NCI-H82 (cell line): ENCODE measurements at places on chromosomes 6 and 20.
A peak's percentile ranks its signal among the peaks of the same experiment; 100 is the strongest.

- DNase-seq: no peak
Observed at GRCh38 chr6:167294651-167295494, 3.8 kb downstream of the UNC93A start.

GRCh38 chr20:16293590-16293989 lies 279.7 kb downstream of the KIF16B start:
- no peak for DNase-seq

DNA sequence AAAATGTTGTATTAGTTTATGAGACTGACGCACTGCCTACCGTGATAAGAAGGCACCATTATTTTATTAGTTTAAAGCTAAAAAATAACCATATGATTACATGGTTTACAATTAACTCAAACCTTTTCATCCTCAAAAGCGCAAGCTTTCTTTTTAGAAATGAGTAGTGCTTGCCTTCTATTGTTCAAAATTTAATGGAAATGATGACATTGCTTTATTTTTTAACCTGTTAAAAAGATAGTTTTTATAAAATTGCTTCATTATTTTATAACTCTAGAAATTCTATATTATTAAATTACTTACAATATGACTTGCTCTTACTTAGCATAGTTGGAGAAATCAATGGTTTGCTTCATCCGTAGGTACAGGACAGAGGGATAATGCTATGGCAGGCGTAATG lies 78.7 kb upstream of the HDDC2 start:
- no peak for DNase-seq

- DNase-seq: no peak
Observed at GRCh38 chr6:144266091-144266649, 19.0 kb upstream of the UTRN start.

DNA sequence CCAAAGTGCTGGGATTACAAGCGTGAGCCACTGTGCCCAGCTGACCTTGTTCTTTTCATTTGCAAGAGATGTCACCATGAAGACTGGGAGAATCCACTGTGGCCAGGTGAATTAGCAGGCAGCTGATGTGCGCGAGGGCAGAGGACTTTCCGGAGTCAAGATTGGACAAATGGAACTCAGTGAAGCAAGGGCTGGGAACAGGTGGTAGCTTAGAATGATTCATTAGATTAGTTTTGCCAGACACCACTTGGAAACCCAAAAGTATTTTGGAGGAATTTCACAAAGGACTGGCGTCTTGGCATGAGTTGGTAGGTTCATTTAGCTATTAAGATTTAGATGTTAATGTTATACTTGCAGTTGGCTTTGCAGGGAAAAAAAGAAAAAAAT lies 4.7 kb upstream of the AKAP7 start:
- DNase-seq: no peak

DNA sequence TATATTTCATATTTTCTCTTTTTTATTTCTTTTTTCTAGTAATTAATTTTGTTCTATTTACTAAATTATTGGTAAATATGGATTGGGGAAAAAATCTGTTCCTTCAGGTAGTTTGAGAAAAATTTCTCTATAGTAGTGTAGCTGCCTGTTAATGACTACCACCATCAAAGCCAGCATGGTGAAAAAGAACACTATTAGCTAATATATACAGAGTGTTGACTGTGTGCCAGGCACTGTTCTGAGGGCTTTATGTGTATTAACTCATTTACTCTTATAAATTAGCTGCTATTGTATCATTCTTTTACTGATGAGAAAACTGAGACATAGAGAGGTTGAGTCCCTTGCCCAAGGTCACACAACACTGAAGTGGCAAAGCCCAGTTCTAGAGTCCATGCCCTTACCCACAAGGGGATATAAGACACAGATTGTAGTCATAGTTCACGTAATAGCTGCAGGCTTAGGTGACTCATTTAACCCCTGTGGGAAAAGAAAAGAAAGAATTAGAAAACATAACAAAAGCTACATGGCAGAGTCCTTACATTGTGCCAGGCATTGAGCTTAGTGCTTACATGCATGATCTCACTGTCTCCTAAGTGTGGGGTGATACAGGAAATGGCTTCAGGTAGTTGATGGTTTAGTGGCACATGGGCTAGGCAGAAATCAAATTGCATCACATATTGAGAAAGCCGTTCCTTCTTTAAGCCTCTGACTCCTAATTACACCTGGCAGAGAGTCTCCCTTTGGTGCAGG lies 12.2 kb upstream of the AKIRIN2 start:
- DNase-seq: no peak

GRCh38 chr6:25542984-25543910 lies 108.8 kb upstream of the SCGN start:
- no peak for DNase-seq

GRCh38 chr6:139977887-139978332 lies 603.5 kb upstream of the CITED2 start:
- DNase-seq: peak; percentile 4

GRCh38 chr6:34553750-34554149 lies 2.4 kb downstream of the SPDEF start:
- DNase-seq: no peak

GRCh38 chr6:41555326-41556300 lies 9.4 kb downstream of the FOXP4 start:
- DNase-seq: no peak

DNA sequence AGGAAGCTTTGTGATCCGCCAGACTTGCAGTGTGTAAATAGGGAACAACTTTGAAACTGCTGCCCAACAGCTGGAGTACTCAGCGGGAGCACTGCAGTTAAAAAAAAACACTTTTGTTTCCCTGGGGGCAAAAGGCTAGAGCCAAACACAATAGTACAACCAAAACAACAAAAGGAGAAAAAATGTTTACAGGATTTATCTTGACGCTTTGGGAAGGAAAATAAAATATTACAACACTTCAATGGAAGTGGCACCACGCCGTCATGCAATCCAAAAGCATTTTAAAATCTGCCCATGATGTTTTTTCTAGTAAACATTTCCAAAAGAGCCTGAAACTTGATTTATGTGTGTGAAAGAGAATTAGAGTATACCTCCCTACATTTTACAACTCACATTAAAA lies 26.0 kb downstream of the PTPRK start:
- DNase-seq: no peak

- no peak for DNase-seq
Observed at GRCh38 chr20:49115564-49115963, 69.5 kb downstream of the CSE1L start.

DNA sequence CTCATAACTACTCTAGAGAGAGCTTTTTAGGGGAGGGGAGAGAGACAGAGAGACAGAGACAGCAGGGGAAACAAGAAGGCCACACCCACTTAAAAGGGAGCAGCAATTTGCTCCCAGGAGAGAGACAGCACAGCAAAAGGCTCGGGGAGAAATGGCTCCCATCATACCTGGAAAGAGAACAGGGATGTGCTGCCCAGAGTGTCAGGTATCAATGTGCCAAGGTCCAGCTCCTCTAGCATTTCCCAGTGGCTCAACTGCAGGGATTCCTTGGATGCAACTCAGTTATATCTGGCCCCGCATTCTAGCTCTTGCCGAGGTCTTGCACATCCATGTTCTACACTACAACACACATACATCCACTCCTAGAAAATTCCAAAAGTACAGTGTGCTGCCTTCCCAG lies 304.0 kb upstream of the CDYL start:
- DNase-seq: no peak

DNA sequence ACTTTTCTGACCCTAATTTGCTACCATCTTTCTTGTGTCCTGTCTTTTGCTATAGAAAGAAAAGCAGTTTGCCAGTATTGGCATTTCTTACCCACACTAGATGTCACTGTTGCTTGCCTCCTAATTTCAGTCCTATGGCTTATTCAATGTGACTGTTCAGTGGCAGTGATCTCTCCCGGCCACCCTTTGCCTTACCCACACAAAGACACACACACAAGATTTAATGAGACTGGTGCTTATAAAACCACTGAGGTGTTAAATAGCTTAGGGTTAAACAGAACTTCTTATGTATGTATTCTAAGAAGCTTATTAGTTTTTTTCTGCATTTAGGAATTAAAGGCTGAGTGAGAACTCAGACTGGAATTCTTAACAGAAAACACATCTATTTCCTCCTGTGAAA lies 233.6 kb upstream of the ASCC3 start:
- DNase-seq: peak; percentile 66

DNA sequence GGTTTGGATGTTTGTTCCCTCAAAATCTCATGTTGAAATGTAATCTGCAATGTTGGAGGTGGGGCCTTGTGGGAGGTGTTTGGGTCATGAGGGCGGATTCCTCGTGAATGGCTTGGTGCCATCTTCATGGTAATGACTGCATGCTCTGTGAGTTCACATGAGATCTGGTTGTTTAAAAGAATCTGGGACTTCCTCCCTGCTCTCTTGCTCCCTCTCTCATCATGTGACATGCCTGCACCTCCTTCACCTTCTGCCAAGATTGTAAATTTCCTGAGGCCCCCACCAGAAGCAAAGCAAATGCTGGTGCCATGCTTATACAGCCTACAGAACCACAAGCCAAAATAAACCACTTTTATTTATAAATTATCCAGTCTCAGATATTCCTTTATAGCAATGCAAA lies 250.3 kb upstream of the PLN start:
- no peak for DNase-seq

DNA sequence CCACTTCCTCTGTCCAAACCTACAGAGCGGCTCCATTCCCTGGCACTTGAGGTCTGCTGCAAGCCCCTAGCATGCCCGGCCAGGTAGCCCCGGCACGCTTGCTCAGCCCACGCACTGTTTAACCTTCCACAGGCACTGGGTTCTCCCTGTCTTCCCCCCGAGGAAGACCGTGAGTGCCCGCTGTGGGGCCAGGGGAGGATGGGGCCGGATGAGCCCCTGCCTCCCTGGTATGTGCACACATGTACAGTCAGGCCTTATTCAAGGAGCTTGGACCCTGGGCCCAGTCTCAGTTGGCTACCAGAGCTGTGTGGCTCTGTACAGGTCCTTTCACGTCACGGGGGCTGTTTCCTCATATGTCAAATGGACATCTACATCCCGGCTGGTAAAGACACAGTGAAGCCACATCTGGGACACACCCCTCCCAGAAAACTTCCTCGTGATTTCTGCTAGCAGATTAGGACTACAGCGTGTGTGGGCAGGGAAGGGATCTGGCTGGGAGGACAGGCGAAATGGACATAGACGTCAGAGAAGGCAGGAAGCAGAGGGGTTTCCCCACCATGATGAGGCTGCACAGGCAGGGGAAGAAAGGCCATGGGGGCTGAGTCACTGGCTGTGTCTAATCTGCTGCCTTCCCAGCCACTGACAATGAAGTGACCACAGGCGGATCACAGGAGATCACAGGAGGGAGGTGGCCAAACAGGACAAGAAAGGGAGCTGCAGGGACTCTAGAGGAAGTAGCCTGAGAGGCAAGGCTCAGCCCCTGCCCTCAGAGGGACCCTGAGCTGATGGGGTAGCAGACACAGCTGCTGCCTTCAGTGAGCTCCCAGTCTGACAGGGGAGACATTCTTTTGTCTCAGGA lies 62.9 kb downstream of the MRPL14 start:
- no peak for DNase-seq

DNA sequence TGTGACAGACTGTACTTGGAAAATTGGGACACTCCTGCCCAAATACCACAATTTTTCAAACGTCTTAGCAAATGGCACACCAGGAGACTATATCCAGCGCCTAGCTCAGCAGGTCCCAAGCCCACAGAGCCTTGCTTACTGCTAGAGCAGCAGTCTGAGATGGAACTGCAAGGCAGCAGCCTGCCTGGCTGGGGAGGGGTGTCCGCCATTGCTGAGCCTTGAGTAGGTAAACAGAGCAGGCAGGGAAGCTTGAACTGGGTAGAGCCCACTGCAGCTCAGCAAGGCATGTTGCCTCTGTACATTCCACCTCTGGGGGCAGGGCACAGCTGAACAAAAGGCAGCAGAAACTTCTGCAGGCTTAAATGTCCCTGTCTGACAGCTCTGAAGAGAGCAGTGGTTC lies 1003.3 kb upstream of the MAP3K7 start:
- no peak for DNase-seq

DNA sequence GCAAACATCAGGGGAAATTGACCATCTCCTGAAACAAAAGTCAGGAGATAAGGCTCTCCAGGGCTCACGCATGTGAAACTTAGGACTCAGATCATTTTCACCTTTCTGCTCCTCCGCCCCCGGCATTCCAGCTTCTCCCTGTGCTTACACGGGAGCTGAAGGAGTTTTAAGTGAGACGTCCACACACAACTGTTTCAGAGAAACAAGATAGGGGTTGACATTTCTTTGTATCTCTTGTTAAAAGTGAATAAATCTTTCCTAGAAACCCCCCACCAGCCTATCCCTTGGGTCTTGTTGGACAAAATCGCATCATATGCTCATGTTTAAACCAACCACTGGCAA lies 46.1 kb downstream of the FAM50B start:
- DNase-seq: no peak

- DNase-seq: no peak
Observed at GRCh38 chr6:89042664-89043063, 37.9 kb upstream of the PNRC1 start.

DNA sequence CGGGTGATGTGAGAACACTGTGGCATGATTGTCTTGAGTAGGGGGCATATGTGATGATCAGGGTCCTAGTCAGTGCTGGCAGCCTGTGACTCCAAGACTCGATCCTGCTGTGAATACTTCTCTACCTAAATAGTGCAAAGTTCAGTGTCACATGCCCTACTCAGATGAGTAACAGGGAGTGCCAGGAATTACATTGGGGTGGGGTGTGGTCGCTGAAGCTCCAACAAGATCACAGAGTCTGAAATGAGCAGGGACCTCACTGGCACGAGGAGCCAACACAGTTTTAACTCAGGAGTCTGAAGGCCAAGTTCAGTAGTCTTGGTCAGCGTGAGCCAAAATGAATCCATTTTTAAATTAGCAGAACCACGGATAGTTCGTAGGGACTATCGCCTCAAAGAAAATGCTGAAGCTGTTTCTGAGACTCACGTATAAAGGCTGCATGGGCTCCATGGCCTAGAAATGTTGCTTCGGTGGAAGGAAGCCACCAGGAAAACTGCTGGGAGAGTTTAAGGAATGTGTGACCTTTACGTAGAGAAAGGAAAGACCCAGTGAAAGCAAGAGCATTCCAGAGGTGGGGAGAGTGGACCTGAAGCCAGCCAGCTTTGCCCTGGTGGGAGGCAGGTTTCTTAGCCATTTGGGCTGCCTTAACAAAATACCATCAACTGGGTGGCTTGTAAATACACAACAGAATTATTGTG lies 72.2 kb downstream of the RPP40 start:
- DNase-seq: no peak

- DNase-seq: no peak
Observed at GRCh38 chr6:107604549-107604948, 114.6 kb downstream of the SOBP start.

- DNase-seq: no peak
Observed at GRCh38 chr20:64253000-64253383, 2.6 kb upstream of the PCMTD2 start.
